CD4-positive, alpha-beta T cell treated with Interferon alpha-2 for 1 hour (primary cell): ENCODE measurements at places on chromosomes 16 and 17.

- DNase-seq: no peak
Measured at GRCh38 chr16:4607841-4608703, 6.6 kb downstream of the UBALD1 start.

DNA sequence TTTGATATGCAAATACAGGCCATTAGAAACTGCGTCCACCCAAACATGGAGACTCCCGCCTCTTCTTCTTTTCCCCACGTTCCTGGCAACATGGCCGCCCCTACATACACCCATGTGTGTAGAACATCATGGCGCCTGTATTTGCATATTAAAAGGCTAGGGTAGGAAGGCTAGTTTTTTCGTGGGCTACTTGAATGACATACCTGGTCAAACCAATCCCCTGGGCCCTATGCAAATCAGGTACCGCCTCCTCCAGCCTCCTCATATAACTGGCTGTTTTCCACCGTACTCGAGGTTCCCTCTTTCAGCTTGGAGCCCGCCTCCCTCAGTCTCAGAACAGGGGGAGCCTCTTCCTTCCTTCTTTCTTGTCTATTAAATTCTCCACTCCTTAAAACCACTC lies 840 bp upstream of the CD300LB start:
- DNase-seq: peak; percentile 78

- no peak for DNase-seq
Measured at GRCh38 chr16:15899538-15900100, 11.2 kb upstream of the CEP20 start.

- DNase-seq: no peak
Measured at GRCh38 chr17:30132615-30133014, 16.0 kb downstream of the NSRP1 start.

DNA sequence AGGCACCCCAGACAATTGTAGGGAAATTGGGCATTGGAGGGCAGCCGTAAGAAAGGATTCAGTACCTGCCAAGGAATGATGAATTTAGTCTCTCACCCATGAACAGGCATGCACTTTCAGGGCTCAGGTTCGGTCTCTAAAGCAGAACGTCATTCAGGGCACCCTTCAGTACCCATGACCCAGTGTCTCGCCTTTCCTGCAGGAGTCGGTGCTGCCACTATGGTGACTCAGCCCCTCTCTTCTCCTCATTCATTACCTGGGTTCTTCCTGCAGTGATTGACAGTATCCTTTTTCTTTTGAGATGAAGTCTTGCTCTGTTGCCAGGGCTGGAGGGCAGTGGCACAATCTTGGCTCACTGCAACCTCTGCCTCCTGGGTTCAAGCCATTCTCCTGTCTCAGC lies 8.4 kb downstream of the SOST start:
- DNase-seq: no peak

DNA sequence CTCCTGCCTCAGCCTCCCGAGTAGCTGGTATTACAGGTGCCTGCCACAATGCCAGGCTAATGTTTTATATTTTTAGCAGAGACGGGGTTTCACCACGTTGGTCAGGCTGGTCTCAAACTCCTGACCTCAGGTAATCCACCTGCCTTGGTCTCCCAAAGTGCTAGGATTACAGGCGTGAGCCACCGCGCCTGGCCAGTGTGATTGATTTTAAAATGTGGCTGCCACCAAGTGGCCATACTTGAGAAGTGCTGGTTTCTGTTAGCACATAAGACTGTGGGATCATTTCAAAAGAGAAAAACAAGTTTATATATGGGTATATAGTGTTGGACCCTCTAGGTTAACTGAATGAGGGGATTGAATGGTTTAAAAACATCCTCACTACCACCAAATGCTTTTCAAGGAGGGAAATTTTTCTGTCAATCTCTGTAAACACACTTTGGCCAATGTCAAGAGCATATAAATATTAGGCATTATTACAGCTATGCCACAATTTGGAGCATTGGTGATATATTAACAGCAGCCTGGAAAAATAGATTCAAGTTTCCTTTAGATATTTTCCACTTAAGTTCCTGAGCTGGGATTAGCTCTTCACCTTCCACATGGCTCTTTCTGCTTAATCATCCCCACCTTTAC lies 13.5 kb upstream of the DHRS13 start:
- peak; percentile 69 for DNase-seq
